Stimulated activated naive B cell treated with anti-CD40 and anti-IgM and Interleukin-4, amounts not matched to agents 10 μg/mL and 1 μg/mL and 100 μg/mL, for 72 hours (primary cell): ENCODE measurements at places on chromosomes 5 and 9.

- no peak for DNase-seq
Observed at GRCh38 chr5:172282272-172283019, 1.1 kb downstream of the UBTD2 start.

- DNase-seq = no peak
Observed at GRCh38 chr5:56330806-56331205, 97.7 kb upstream of the ANKRD55 start.

GRCh38 chr9:93223260-93224180 is 39.6 kb downstream of the WNK2 start:
- no peak for DNase-seq

DNA sequence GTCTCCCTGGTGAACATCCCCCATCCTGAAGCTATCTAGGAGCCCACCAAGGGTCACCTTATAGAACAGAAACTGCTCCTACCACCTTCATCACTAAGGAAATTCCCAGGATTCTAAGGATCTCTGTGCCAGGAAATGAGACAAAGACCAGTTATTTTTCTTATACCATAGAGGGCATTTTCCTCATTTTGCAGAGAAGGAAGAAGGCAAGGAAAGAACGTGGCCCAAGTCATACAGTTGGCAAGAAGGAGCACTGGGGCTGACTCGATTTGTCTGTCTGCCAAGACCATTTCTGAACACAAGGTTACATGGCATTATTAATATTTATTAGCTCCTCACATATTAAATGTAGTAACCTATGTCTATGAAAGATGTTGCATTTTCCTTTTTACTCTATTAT is 49.6 kb upstream of the TNFSF15 start:
- DNase-seq = no peak

- no peak for DNase-seq
Observed at GRCh38 chr5:124210111-124210910, 536.1 kb downstream of the ZNF608 start.

- no peak for DNase-seq
Observed at GRCh38 chr9:18485714-18486113, 11.8 kb downstream of the ADAMTSL1 start.

DNA sequence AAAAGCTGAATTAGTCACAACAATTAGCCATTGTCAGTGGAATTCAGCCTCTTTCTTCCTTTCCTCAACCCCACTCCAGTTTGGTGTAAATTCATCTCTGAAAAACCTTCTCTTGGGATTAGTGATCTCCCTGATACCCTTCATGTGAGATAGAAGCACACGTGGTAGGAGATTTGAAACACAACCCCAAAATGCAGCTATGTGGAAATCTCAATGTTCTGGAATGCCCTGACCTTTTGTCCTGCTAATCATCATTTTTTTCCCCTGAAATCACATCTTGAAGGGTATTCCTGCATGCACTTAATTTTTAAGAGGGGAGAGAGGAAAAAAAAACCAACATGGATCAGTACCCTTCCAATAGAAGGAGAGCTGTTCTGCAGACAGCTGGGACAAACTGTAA is 612.6 kb downstream of the EBF1 start:
- DNase-seq = no peak
